T-helper 17 cell (primary cell): ENCODE measurements at places on chromosomes 16 and 17.

- no peak for DNase-seq
Observed at GRCh38 chr17:71866095-71866494, 254.7 kb upstream of the SOX9 start.

- DNase-seq: no peak
Observed at GRCh38 chr17:79548116-79548515, 62.7 kb downstream of the RBFOX3 start.

- no peak for DNase-seq
Observed at GRCh38 chr16:1487395-1488053, 1.2 kb downstream of the PTX4 start.

GRCh38 chr16:30535106-30535776 is 583 bp upstream of the ZNF747 start:
- no peak for DNase-seq

GRCh38 chr16:90053902-90054500 is 23.1 kb downstream of the PRDM7 start:
- DNase-seq: no peak

- no peak for DNase-seq
Observed at GRCh38 chr16:47358816-47359215, 102.0 kb downstream of the ITFG1 start.

- no peak for DNase-seq
Observed at GRCh38 chr17:31224366-31224765, 72.7 kb downstream of the OMG start.

- DNase-seq: no peak
Observed at GRCh38 chr16:55217392-55217791, 106.6 kb upstream of the IRX6 start.

DNA sequence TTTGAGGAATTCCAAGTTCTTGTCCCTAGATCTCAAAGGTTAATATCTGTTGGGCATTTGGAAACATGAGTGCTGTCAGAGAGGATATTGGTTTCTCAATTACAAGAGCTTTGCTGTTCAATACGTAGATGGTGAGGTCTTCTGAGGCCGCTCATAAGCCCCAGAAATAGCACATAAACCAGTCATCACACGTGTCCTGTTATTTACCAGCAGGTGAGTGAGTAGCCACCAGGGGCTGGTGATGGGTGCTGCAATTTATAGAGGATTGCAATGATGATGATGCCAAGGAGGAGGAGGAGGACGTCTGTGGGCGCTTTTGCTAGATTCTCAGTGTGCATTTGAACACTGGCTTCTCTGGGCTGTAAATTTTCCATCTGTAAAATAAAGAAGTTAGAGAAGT is 89.0 kb downstream of the SALL1 start:
- DNase-seq: no peak

DNA sequence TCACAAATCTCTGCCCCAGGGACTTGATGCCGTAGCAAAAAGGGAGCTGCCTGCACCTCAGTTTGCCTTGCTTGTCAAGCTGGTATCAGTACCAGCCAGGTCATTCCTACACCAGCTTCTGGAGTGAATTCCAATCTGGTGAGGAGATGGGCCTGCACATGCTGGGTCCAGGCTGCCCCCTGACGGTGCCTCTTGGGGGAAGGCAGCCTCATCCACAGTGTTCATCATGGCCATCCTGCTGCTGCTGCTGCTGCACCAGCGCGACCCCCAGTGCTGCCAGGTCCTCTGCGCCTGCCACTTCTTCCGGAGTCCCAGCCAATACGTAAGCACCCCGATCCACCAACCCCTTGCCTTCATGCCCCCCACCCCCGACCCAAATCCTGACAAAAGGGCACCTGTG is 8.3 kb downstream of the MRPL27 start:
- no peak for DNase-seq
